ENCODE measurements at places on chromosomes 12 and 14. TPM values are rescaled to one million over a fixed set of nuclear protein-coding genes. Genes with fewer than 3 reads are reported as not detected.

Gene PTGER2
- total RNA-seq = 0.30 TPM

Gene EPYC
- total RNA-seq = not detected

Gene IFNG
- total RNA-seq = not detected

Gene TSPAN19
- not detected for total RNA-seq

Gene KRT81
- not detected for total RNA-seq

Gene PLEKHG7
- not detected for total RNA-seq

Gene OTUB2
- total RNA-seq = 0.08 TPM

Gene KERA
- not detected for total RNA-seq
